ENCODE measurements at places on chromosomes 3 and 15.
A peak's percentile ranks its signal among the peaks of the same experiment; 100 is the strongest.

GRCh38 chr15:51253366-51253765 lies 85.0 kb downstream of the CYP19A1 start:
- DNase-seq = no peak

DNA sequence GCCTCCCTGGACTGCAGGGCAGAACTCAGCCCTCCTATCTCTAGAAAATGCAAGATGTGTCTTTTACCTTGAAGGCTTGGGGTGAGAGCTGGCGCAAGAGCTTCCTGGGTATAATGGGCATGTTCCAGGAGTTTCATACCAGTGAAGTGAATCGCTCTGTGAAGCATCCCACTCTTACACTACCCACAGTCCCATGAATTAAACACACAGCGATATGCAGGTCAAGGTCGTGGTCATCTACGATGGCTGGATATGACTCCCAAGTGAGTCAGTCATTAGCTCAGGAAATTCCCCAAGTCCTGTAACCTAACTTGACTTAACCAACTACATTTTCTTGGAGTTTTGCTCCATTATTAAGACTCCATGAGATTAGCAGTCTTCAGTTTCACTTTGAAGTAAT lies 439.7 kb downstream of the NTRK3 start:
- no peak for DNase-seq

DNA sequence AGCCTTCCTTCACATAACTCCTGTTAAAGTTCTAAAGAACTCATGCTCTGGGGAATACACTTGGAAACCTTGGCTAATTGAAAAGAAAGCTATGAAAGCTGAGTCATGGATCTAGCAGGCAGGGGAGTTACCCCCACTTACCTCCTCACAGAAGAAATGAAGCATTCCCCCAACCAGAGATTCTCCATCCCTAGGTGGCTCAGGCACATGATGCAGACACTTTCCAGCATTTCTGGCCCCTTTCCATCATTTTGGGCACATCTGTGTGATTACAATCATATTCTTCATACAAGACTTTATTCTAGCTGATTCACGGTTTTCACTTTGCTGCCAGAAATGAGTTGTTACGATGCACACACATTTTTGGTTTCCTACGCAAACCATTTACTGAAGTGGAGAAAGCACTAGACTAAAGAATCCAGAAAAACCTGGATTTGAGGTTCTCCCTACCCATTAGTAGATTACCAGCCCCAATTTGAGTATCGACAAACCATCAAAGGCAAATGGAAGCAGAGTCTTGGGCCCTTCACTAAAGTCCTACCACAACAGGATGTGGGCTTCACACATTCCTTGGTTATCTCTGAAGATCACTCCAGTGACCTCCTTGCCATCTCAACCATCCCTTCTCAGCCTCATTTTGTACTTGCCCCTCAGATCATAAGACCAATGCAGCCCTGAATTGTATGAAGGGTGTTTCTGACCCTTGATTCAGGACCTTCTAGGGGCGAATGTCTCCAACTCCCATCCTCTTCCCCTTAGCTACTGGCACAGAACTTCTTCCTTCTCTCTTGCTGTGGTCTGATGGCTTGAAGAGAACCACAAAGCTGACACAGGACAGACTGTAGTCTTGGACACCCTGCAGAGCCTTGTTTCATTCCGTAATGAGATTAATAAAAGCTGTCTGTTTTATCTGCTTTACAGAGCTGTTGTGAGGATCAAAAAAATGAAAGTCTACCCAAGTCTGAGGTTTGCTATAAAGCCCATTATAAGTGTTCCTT lies 42.5 kb upstream of the SNRK start:
- DNase-seq = no peak

DNA sequence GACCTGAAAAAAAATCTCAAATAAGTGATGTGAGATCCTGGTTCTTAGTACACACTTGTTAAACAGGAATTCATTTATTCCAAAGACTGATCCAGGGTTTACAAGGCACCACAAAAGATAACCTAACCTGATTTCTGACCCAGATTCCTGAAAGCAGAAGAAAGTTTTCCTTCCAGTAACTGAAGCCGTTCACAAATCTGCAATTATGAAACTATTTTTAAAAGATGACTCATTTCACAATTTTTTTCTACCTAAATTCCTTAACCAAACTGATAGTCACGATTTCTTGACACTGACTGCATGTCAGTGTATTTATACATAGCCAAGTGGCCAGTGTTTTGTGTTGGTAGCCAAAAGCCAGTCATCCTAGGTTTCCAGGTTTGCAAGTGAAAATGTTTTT lies 17.1 kb downstream of the SLC9A9 start:
- DNase-seq = no peak

- DNase-seq = peak; percentile 8
Measured at GRCh38 chr3:58333206-58334012, 717 bp downstream of the PXK start.

- DNase-seq = no peak
Measured at GRCh38 chr15:66124651-66125050, 128.9 kb downstream of the MEGF11 start.

GRCh38 chr3:122299872-122300460 lies 25.1 kb upstream of the CSTA start:
- DNase-seq = no peak

DNA sequence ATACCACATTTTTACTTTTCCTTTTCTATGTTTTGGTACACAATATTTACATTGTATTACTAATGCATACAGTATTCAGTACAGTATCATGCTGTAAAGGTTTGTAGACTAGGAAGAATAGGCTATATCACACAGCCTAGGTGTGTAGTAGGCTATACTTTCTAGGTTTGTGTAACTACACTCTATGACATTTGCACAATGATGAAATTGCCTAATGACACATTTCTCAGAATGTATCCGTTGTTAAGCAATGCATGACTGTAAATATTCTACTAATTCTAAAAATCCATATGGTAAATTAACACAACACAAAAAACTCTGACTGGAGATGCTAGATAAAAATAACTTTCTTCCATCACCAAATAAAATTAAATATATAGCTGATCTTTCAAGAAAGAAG lies 16.2 kb downstream of the NEDD4 start:
- no peak for DNase-seq
